ENCODE measurements at places on chromosomes 2 and 18.

GRCh38 chr2:72003796-72004195 lies 143.9 kb downstream of the CYP26B1 start:
- DNase-seq = no peak

DNA sequence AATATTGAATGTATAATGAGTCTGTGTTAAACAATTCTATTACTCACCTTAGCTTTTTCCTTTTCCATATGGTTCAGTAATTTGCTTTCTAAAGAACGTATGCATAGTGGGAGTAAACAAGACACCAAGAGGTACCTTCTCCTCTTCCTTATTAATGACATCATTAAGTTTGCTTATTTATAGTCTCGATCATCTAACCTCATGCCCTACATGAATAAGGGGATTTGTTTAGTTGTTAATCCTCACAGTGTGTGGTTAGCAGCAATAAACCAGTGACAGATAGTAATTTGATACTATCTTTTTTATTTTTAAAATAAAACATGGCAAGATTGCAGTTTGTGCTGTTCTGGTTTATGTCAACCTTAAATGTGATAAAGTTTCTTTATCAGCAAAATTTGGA lies 69.7 kb downstream of the COBLL1 start:
- DNase-seq = no peak

DNA sequence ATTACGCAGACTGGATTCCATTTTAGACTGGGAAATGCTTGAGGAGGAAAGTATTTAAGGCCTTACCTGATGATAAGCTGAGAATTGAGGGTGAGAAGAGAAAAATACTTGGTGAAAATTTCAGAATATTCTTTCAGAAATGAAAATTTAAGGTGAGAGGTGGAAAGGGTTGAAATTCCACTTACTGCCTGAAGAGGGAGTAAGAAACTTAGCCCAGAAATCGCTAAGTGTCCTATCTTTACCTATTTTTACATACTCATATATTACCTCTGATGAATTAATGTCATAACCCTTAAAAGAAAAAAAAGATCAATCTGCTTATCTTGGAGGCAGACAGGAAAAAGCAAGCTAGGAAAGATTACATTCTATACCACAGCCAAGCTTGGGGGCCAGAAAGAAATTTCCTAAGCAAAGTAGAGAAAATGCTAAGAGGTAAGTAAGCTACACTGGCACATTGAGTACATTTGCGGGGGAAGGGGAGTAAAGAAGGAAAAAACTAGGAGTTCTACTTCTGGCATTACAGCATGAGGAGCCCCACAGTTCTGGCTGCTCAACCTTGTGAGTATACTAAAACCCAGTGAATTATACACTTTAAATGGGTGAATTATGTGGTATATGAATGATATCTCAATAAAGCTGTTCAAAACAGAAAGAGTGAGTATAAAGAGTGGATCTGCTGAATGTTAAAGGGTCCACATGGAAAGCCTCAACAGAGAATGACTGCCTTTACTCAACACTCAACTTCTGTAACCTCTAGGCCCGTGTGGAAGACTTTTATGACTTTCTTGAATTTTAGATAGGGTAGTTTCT lies 33.8 kb downstream of the SMC6 start:
- DNase-seq = no peak

GRCh38 chr2:207601774-207602173 lies 23.4 kb downstream of the METTL21A start:
- no peak for DNase-seq

- no peak for DNase-seq
Observed at GRCh38 chr2:136361521-136361920, 243.6 kb upstream of the CXCR4 start.

GRCh38 chr18:71998547-71999097 lies 545.5 kb downstream of the CBLN2 start:
- no peak for DNase-seq

GRCh38 chr18:13501891-13502290 lies 224.5 kb downstream of the FAM210A start:
- DNase-seq = no peak

Measured in non-pigmented ciliary epithelial cell (primary cell).